ENCODE measurements at places on chromosomes 1 and 21.

DNA sequence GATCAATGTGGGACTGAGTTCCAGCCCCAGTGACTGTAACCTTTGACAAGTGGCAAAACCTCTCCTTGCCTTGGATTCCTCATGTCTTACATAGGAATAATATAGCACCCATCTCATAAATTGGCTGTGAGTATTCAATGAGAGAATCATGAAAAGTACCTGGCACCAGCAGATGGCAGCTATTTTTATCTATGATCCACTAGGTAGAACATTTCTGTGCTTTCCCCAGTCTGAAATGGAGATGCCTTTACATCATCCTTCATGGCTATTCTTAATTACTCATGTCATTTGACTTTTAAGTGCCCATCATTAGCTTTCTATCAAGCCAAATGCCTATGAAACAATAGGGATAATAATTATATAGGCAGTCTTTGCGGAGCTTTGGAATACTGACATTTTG is 130.1 kb downstream of the TGFB2 start:
- DNase-seq = no peak

DNA sequence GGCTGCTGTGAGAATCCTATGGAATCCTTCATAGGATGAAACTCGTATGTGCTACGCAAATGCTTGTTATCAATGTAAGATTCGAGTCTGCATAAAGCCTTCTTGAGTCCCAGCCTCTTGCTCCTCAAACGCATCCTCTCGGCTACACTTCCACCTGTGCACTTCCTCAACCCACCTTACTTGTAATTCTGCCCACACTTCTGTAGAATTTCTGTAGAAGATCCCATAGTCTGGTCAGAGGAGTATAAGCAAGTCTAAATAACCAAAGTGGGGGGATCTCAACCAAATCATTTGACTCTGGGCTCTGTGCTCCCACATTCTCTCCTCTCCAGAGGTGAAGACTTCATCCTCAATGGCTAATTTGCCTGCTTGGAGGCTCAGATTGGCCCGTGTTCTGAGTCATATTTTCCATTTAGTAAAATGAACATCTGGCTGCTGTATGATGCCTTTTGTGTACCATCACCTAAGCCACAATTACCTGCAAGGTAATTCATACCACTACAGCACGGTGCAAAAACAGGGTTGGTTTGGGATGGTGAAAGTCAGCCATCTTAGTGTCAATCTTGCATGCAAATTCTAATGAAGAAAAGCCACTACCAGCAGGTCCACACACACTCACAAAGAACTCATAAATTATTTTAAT is 63.2 kb downstream of the ITPKB start:
- no peak for DNase-seq

DNA sequence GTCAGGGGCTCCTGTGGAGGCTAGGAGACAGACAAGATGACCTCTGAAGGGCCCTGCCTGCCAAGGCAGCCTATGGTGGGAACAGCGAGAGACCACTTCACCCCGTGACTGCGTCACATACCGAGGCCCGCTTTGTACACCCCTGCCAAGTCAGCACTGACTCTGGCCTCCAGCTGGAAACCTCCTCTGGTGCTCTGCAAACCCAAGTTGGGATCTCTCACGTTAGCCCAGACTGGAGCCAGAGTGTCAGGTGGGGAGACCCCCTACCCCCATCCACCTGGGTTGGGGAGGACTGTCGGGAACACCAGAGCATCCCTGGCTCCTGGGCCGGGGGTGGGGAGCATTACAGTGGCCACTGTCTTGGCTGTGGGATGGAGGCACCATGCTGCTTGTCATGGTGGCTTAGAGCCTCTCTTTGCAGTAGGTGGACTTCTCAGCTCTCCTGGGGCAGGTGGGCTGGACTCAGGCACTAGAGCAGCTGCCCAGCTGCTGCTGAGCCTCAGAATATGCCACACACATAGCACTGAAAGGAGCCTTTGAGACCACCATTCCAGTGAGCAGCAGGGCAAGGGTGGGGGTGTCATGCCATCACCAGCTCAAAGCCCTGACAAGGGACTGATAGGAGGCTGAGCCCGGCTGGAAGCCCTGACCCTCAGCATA is 50.4 kb downstream of the ELK4 start:
- no peak for DNase-seq

GRCh38 chr1:89965193-89965768 is 29.6 kb upstream of the ZNF326 start:
- no peak for DNase-seq

DNA sequence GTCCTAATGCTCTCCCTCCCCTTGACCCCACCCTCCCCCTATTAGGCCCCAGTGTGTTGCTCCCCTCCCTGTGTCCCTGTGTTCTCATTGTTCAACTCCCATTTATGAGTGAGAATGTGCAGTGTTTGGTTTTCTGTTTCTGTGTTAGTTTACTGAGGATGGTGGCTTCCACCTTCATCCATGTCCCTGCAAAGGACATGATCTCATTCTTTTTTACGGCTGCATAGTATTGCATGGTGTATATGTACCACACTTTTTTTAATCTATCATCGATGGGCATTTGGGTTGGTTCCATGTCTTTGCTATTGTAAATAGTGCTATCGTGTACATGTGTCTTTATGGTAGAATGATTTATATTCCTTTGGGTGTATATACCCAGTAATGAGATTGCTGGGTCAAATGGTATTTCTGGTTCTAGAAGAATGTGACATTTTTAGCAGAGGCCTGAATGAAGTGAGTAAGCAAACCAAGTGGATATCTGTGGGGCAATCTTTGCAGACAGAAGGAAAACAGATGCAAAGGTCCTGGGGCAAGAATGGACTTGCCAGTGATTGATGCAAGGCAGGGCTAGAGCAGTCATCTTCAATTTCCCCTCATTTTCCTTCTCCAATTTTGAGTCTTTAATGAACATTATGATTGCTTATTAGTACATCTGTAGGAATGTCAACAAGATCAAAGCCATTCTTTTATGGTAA is 50.2 kb downstream of the UBE4B start:
- no peak for DNase-seq

DNA sequence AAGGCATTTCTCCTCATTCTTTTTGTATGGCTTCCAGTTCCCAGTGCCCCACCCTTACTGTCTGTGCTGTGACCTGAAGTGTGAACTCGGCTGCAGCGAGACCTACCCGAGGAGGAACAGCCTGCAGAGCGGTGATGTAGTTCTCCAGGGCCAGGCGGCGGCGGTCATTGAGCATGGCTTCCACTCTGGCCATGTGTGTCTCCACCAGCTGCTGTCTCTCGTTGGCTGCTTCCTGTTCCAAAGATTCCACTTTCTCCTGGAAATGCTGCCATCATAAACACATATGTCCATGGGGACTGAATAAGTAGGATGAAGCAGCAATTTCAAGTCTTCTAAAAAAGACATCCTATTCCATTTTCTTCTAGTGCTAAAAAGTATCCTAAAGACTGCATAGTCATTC is 195.6 kb downstream of the APP start:
- DNase-seq = no peak

- DNase-seq = no peak
Measured at GRCh38 chr1:53567851-53568250, 108.7 kb downstream of the DMRTB1 start.

DNA sequence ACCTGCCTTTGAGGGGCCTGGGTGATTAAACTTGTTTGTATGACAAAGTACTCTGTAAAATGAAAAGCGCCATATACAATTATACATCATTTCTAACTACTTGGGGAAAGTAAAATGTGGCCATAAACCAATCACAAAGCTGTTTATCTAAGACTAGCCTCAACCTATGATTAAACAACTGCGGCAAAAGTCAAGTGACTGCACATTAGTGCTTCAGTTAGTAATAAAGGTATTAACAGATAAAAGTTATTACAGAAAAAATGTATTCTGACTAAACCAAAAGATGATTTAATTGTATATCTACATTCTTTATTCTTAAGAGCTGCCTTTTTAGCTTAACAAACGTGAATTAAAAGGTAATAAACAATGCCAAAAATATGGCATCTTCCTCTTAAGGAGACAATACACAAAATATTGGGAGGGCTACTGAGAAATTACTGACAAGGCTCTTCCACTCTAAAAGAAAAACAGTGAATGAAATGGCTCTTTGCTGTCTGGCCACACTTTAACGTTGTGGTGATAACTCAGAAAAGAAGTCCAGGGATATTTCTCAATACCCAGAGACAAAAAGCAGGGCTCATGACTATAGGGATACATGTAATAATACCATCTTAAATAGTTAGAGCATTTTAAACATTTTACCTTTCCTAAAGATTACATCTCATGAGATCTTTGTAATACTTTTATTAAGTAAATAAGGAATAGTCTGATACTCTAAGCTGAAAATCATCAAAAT is 8.6 kb downstream of the ARHGAP29 start:
- DNase-seq = no peak

- DNase-seq = no peak
Measured at GRCh38 chr1:108199201-108199691, 897 bp downstream of the SLC25A24 start.

Measured in B cell (primary cell).